ENCODE measurements at places on chromosomes 13 and 19.

DNA sequence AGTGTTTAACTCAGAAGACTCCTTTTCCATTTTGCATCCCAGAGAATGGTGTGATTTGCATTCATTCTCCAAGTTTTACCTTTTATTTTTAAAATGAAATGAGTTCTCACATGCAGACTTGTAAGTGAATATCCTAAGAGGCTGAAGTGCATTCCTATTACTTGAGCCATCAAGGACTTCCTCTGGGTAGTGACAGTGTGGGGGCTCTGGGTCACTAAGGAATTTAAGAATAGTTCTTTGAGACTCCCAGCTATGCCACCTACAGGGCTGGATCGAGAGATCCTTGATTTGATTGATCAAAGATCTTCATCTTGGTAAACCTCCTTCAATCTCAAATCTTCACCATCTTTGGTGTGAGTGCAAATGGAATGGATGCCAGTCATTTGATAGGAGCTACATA, 36.3 kb upstream of the SLC10A2 start:
- no peaks in the 10 kb centered on the region for H3K4me1 ChIP-seq
- no peak overlapping the region for H3K4me3 ChIP-seq
- no peaks in the 10 kb centered on the region for H3K27me3 ChIP-seq
- no peaks in the 10 kb centered on the region for H3K36me3 ChIP-seq
- no peak overlapping the region for H3K27ac ChIP-seq

GRCh38 chr13:91375116-91375729, 23.2 kb upstream of the GPC5 start:
- H3K27ac ChIP-seq: no peak overlapping the region
- no peak for DNase-seq
- H3K4me1 ChIP-seq: no peaks in the 10 kb centered on the region
- H3K36me3 ChIP-seq: no peaks in the 10 kb centered on the region

- no peak overlapping the region for H3K27ac ChIP-seq
- H3K27me3 ChIP-seq: peaks cover 12% of the 10 kb centered on the region
- no peaks in the 10 kb centered on the region for H3K36me3 ChIP-seq
- no peak overlapping the region for H3K4me3 ChIP-seq
- no peak for DNase-seq
Observed at GRCh38 chr19:17775991-17776803, 18.7 kb upstream of the B3GNT3 start.

DNA sequence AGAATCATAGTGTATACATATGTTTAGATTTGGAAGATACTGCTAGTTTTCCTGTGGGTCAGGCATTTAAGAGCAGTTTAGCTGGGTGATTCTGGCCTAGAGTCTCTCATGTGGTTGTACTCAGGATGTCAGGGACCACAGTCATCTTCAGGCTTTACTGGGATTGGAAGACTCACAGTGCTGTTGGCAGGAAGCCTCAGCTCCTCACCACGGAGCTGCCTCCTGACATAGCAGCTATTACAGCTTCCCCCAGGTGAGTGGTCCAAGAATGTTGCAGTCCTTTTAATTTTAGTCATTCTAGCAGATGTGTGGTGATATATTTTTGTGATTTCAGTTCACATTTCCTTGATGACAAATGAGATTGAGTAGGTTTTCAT, 16.9 kb upstream of the GPR18 start:
- H3K36me3 ChIP-seq: no peaks in the 10 kb centered on the region
- DNase-seq: no peak
- H3K4me1 ChIP-seq: no peaks in the 10 kb centered on the region
- no peaks in the 10 kb centered on the region for H3K27me3 ChIP-seq
- no peak overlapping the region for H3K27ac ChIP-seq
- H3K4me3 ChIP-seq: no peak overlapping the region

GRCh38 chr19:38340927-38341326, 5.3 kb downstream of the CATSPERG start:
- peaks cover 14% of the 10 kb centered on the region for H3K36me3 ChIP-seq
- no peak overlapping the region for H3K4me3 ChIP-seq
- H3K27ac ChIP-seq: no peak overlapping the region
- H3K27me3 ChIP-seq: no peaks in the 10 kb centered on the region

GRCh38 chr19:38012290-38012689, 105.3 kb downstream of the SIPA1L3 start:
- H3K27me3 ChIP-seq: no peaks in the 10 kb centered on the region
- H3K4me1 ChIP-seq: no peaks in the 10 kb centered on the region
- H3K27ac ChIP-seq: no peak overlapping the region

DNA sequence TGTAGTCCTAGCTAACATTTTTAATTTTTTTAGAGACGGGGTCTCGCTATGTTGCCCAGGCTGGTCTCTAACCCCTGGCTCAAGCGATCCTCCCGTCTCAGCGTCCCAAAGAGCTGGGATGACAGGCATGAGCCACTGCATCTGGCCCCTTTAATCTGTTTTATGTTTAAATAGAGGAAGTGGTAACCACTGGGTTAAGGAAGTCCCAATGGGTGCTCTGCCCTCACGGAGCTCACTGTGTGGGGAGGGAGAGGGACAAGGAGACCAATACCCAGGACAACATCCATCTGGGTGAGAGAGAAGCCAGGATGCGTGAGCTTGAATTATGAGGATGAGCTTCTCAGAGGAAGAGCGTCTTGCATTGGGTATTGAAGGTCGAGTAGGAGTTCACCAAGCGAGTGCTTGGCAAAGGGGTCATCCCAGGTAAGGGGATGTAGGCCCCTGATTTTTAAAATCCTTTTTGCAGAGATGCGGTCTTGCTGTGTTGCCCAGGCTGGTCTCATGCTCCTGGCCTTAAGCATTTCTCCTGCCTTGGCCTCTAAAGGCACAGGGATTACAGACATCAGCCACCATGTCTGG, 13.8 kb downstream of the YJU2 start:
- H3K4me3 ChIP-seq: no peak overlapping the region
- no peaks in the 10 kb centered on the region for H3K27me3 ChIP-seq
- no peaks in the 10 kb centered on the region for H3K4me1 ChIP-seq
- peaks cover 73% of the 10 kb centered on the region for H3K36me3 ChIP-seq
- H3K27ac ChIP-seq: no peak overlapping the region

- DNase-seq: no peak
- H3K36me3 ChIP-seq: no peaks in the 10 kb centered on the region
- no peak overlapping the region for H3K4me3 ChIP-seq
- no peaks in the 10 kb centered on the region for H3K27me3 ChIP-seq
- H3K27ac ChIP-seq: no peak overlapping the region
- no peaks in the 10 kb centered on the region for H3K4me1 ChIP-seq
Observed at GRCh38 chr13:26628706-26629105, 71.2 kb downstream of the WASF3 start.
